ENCODE measurements at places on chromosomes 11 and 22. TPM values are rescaled to one million over a fixed set of nuclear protein-coding genes. Genes with fewer than 3 reads are reported as not detected.
A peak's percentile ranks its signal among the peaks of the same experiment; 100 is the strongest.

TCN2 gene
- 48.6 TPM for total RNA-seq

CHKA gene
- total RNA-seq, result 83.9 TPM

CTSW gene
- 1.5 TPM for total RNA-seq

PRSS23 gene
- 36.3 TPM for total RNA-seq

LRRC74B gene
- 0.39 TPM for total RNA-seq

TSSK2 gene
- not detected for total RNA-seq

ESAM gene
- total RNA-seq, result 40.6 TPM

KDM4D gene
- 1.2 TPM for total RNA-seq

TBC1D22A gene
- 35.4 TPM for total RNA-seq

MYEOV gene
- total RNA-seq, result 5.9 TPM

MPZL3 gene
- total RNA-seq, result 0.87 TPM

- no peak for DNase-seq
- no peaks in the 10 kb centered on the region for H3K36me3 ChIP-seq
- no peaks in the 10 kb centered on the region for H3K27me3 ChIP-seq
- H3K27ac ChIP-seq, result no peak overlapping the region
Measured at GRCh38 chr22:44369293-44369661, 56.5 kb upstream of the SHISAL1 start.

DNA sequence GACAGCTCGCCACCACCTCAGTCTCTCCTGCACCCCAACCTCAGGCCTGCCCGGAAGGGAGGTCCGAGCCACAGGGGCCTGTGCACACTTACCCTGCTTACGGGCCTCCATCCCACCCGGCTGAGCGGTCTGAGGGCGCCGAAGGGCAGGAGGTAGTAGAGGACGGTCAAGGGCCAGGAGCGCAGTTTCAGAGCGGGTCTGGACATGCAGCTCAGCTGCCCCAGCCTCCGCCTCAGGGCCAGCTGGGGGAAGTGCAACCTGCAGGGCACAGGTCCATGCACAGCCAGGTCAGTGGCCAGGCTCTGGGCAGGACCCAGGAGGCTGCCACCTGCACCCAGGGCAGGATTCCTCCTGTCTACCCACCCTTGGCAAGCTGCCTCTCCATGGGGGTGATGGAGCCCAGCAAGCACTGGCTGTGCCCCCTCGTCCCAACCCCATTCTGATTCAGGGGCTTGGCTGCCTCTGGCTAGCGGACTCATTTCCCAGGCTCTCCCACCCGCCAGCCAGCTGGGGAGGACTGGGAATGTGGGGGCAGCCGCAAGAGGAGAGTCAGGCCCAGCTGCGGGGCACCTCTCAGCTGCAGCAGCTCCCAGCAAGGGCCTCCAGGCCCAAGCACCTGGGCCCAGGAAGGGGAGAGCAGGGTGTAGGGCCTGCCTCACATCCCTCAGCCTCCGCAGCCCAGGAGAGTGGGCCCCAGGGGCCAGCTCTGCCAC, 38.3 kb downstream of the PISD start:
- H3K27ac ChIP-seq, result no peak overlapping the region
- no peak overlapping the region for H3K4me3 ChIP-seq
- no peak for DNase-seq
- no peaks in the 10 kb centered on the region for H3K27me3 ChIP-seq
- H3K36me3 ChIP-seq, result no peaks in the 10 kb centered on the region

DNA sequence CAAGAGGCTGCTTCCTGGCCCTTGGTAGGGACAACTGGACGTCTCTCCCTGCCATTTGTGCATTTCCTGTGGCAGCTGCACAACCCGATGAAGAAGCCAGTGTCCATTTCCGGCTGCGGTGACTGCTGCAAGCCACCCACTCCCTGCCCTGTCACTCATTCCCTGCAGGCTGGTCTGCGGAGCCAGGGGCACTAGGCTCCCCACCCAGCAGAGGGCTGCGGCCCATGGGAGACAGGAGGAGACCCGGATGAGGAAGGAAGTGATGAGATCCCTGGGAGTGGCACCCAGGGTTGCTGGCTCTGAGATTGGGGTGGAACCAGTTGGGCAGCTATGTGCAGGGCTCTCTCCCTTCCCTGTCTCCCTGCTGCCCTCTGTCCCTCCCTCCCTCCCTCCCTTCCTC, 10.0 kb upstream of the MYRF start:
- no peak overlapping the region for H3K27ac ChIP-seq
- no peaks in the 10 kb centered on the region for H3K4me1 ChIP-seq
- H3K4me3 ChIP-seq, result no peak overlapping the region
- no peaks in the 10 kb centered on the region for H3K27me3 ChIP-seq

DNA sequence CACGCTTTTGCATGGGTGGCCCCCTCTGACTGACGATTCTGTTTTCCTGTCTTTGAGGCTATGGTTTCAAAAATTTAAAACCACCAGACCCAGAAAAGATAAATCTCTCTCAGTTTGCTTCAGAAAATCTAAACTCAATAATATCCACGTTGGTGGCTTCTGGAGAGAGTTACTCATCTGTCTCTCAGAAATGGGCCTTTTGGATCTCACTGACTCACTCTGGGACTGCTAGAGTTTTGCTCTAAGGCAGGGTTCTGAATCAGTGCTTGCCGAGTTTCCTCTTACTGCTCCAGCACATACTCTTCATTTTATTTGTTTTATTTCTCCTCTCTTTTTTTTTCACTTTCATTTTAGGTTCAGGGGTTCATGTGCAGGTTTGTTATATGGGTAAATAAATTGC, 305.7 kb downstream of the BLID start:
- no peaks in the 10 kb centered on the region for H3K4me1 ChIP-seq
- H3K36me3 ChIP-seq, result no peaks in the 10 kb centered on the region
- H3K4me3 ChIP-seq, result no peak overlapping the region

GRCh38 chr11:62148271-62148980, 24.6 kb downstream of the INCENP start:
- H3K27ac ChIP-seq, result no peak overlapping the region
- H3K27me3 ChIP-seq, result no peaks in the 10 kb centered on the region
- H3K4me1 ChIP-seq, result no peaks in the 10 kb centered on the region

- no peaks in the 10 kb centered on the region for H3K36me3 ChIP-seq
Measured at GRCh38 chr11:27187848-27188621, 147.4 kb downstream of the BBOX1 start.

DNA sequence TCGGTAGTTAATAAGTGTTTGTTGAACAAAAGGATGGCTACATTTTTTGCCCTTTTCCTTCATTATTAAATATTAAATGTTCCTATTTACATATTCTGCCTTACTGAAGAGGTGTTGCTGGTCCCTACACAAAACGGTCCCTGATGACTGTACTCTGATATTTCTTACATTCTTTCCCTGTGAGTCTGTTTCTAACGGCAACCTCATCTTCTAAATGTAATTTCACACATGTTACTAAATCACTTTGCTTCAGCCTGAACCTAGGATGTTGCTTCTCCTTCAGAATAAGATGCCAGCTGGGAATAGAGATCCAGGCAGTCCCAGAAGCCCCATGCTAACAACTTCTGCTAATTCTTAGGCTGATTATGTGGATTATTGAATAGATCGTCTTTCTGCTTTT, 50.3 kb downstream of the SPON1 start:
- H3K27ac ChIP-seq, result no peak overlapping the region
- no peaks in the 10 kb centered on the region for H3K27me3 ChIP-seq
- H3K4me1 ChIP-seq, result no peaks in the 10 kb centered on the region
- H3K4me3 ChIP-seq, result no peak overlapping the region

DNA sequence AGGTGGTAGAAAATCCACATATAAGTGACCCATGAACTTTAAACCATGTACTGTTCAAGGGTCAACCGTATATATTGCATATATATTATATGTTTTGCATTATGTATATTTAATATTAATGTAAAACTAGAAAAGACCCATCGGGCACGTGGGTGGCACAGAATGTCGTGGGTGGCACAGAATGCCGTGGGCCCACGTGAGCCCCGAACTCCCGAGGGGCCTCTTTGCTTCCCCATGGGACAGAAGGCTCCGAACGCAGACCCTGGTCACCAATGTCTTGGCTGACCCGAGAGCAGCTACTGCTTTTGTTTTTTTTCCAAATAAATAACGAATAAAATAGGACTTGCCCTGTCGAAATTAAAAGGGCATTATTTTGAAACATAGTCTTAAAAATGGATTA, 415.4 kb downstream of the BRD1 start:
- no peak overlapping the region for H3K27ac ChIP-seq
- H3K27me3 ChIP-seq, result no peaks in the 10 kb centered on the region
- no peaks in the 10 kb centered on the region for H3K36me3 ChIP-seq
- H3K4me3 ChIP-seq, result no peak overlapping the region
- DNase-seq, result no peak
- H3K4me1 ChIP-seq, result no peaks in the 10 kb centered on the region

GRCh38 chr11:7020183-7020917, at the start of the genes NLRP14 and ZNF214:
Gene NLRP14, plus strand, starts transcription at chr11:7020479. Its CDS starts 18,108 bp downstream, at chr11:7038587.
Gene ZNF214, minus strand, starts transcription at chr11:7020346. Its CDS starts 17,511 bp downstream, at chr11:7002835.
- DNase-seq, result peak; percentile 95
- no peaks in the 10 kb centered on the region for H3K36me3 ChIP-seq

DNA sequence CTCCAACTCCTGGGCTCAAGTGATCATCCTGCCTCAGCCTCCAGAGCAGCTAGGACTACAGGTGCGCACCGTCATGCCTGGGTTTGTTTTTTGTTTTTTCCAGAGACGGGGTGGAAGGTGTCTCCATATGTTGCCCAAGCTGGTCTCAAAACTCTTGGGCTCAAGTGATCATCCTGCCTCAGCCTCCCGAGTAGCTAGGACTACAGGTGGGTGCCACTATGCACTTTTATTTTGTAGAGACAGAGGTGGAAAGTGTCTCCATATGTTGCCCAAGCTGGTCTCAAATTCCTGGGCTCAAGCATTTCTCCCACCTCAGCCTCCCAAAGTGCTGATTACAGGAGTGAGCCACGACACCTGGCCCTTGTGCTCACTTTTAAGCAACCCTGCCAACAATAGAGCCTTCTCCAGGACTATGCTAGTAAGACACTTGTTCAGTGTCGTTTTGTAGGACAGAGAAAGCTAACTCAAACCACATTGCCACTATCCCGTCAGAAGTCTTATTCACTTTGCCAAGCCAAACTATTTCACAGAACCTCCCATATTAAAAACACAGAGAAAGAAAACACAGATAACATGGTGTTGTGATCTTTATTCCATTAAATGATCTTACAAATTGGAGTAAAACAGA, 9.4 kb upstream of the PLAAT3 start:
- H3K4me3 ChIP-seq, result no peak overlapping the region
- H3K36me3 ChIP-seq, result no peaks in the 10 kb centered on the region
- H3K27ac ChIP-seq, result no peak overlapping the region

DNA sequence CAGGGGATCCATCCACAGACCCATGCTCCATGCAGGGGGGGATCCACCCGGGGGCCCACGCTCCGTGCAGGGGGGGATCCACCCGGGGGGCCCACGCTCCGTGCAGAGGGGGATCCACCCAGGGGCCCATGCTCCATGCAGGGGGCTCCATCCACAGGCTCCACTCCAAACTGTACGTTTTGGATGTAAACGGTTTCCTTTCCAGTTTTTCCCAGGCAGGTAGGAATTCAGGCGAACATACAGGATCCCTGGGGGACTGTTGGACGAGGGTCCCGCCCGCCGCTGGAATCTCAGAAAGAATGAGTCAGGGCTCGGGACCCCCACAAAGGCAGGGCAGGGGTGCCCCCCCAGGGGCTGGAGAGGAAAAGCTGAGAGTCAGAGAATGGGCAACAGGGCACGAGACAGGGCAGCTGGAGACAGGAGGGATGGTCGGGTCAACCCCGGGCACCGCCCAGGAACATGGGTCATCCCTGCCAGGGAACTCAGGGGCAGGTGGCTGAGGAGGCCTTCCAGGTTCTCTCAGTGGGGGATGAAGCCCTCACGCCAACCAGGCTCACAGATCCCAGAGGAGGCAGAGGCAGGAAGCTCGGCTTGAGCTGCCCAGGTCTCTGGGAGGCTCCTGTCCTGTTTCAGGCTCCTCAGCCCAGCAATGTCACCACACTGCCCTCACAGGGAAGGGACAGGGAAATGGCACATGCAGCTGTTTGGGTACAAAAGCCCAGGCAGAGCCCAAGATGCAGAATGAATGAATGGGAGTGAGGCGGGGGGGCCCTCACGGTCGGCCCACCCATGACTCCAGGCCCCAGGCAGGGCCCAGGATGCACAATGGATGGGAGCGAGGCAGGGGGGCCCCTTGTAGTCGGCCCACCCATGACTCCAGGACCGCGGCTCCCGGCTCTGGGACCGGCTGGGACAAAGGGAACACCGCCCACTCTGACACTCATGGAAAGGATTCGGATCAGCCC, 200.2 kb downstream of the BRD1 start:
- no peak overlapping the region for H3K27ac ChIP-seq

DNA sequence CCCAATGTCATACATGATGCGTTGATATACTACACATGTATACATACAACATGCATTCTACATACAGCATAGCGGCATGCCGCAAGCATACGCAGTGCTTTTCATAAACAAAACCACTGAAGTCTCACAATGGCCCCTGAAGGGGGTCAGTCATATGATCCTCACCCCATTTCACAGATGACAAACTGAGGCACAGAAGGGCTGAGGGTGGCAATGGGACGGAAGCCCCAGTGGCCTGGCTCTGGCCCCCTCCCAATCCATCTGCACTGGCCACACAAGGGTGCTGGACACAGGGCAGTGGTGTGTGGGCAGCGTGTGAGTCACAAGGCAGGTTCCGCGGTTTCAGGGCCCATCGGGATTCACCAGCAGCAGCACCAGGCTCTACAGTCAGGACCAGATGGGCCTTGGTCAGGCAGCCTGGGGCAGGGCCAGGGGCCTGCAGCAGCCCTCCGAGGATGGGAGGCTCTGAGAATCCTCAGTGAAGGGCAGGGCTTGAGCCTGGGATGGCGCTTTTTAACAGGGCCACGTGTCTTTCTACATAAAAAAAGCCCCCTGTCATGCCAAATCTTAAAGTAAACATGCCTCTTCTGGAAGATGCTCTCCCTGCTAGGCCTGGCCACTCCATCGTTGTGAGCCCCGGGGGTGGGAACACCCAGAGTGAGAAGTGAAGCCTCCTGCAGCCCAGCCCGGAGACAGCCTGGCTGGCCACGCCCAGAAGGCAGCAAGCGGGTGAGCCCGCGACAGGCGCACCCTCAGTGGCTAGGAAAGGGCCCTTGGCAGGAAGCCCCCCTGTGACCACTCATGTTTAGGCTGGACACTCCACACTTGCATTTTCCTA, 206.5 kb downstream of the CTTN start:
- H3K4me1 ChIP-seq, result no peaks in the 10 kb centered on the region
- no peak overlapping the region for H3K4me3 ChIP-seq
- no peak overlapping the region for H3K27ac ChIP-seq
- H3K36me3 ChIP-seq, result no peaks in the 10 kb centered on the region

DNA sequence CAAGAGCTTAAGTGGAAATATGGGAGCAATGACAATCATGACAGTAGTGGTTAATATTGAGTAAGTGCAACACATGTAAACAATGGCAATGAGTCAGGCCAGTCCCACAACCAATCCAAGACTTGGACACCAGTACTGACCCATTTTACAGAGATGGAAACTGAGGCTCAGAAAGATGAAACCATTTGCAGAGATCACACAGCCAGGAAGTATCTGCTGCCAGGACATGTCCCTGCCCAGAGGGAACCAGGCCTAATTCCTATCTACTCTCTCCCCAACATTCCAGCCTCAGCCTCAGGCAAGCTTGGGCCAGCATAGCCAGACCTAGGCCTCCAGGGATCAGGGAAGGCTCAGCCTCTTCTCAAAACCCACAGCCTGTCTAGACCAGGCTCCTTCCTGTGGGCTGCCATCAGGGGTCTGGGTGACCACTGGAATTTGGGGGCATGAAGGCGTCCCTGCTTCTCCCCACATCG, 395.1 kb downstream of the MN1 start:
- no peaks in the 10 kb centered on the region for H3K27me3 ChIP-seq
- H3K4me1 ChIP-seq, result no peaks in the 10 kb centered on the region
- no peaks in the 10 kb centered on the region for H3K36me3 ChIP-seq
- no peak overlapping the region for H3K4me3 ChIP-seq

- no peak overlapping the region for H3K4me3 ChIP-seq
- H3K36me3 ChIP-seq, result no peaks in the 10 kb centered on the region
- no peaks in the 10 kb centered on the region for H3K4me1 ChIP-seq
- peaks cover 6% of the 10 kb centered on the region for H3K27me3 ChIP-seq
- DNase-seq, result peak; percentile 65
- no peak overlapping the region for H3K27ac ChIP-seq
Measured at GRCh38 chr11:93652161-93652597, 9.3 kb upstream of the CEP295 start.

All from tibial nerve (tissue), 4 donors.